ENCODE measurements at places on chromosomes 1 and 21.
A peak's percentile ranks its signal among the peaks of the same experiment; 100 is the strongest.

- DNase-seq, result peak; percentile 28
These were observed 7.7 kb downstream of the ZBTB21 start for GRCh38 chr21:42002421-42002958.

DNA sequence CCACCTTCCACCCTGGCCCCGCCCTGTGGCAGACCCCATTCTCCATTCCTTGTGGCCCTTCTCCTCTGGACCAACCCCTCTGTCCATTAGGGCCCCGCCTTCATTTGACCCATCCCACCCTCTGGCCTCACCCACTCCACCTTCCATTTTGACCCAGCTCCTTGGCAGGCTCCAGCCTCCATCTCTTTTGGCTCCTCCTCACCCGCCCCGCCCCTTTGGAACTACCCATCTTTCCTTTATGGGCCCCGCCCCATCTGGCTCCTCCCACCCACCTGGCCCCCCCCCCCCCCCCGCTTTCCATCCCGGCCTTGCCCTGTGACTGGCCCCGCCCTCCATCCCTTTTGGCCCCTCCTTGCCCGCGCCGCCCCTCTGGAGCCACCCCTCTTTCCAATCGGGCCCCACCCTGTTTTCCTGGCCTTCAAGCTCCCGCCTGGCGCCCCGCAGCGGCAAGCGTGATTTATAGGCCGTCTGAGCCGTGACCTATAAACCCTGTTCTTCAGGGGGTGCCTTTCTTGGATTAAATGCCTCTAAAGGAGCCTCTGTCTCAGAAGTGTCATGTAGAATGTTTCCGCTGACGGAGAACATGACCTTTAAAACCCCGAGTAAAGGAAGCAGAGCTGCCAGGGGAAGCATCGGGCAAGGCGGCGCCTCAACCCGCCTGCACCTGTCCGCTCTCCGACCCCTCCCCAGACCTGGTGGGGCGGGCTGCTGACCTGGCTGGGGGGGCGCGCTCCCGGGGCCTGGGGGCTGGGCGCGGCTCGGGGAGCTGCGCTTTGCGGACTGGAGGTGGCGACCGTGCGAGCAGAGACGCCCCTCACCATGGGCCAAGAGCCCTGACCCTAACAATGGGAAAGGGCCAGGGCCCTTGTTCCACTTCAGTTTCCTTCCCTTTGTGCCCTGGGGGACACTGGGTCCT, 178.0 kb downstream of the CAMTA1 start:
- no peak for DNase-seq

DNA sequence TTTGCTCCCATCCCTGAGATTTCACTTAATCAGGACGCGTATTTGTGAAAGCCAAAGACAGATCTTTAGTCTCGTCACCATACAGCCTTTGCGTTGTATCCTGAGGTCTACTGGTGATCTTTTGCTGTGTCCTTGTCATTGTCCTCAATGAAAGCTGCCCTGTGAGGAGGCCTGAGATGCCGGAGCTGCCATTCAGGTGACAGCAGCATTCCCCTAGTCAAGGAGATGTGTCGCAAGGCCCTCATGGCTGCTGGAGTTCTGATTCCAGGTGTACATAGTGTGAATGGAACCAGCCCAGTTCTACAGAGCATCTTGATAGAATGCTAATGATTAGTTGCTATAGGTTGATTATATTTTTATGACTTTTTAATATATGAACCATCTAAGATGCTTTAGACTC, 24.1 kb downstream of the TTF2 start:
- DNase-seq, result no peak

GRCh38 chr1:16032388-16033102, 10.7 kb downstream of the CLCNKA start:
- peak; percentile 95 for DNase-seq

- DNase-seq, result no peak
These were observed 99.8 kb downstream of the FAF1 start for GRCh38 chr1:50860256-50860655.

DNA sequence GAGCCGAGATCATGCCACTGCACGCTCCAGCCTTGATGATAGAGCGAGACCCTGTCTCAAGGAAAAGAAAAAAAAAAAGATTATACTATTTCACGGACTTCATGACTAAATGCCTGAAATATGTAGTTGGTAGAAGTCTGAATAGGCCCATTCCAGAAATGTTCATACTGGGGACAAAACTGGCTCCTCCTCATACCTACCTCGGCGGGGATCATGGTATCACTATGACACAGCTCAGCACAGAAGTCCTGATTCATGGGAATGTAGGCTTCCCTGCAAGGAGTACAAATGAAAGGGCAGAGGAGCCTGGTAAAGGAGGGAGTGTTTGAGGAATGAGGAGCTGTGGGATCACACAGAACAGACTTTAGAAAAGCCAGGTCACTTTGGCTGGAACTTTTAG, 5.0 kb downstream of the SPATA46 start:
- DNase-seq, result peak; percentile 32

GRCh38 chr1:37794372-37795339, 1.0 kb downstream of the MANEAL start:
- no peak for DNase-seq

GRCh38 chr1:198977909-198978308, 339.1 kb downstream of the PTPRC start:
- DNase-seq, result no peak

DNA sequence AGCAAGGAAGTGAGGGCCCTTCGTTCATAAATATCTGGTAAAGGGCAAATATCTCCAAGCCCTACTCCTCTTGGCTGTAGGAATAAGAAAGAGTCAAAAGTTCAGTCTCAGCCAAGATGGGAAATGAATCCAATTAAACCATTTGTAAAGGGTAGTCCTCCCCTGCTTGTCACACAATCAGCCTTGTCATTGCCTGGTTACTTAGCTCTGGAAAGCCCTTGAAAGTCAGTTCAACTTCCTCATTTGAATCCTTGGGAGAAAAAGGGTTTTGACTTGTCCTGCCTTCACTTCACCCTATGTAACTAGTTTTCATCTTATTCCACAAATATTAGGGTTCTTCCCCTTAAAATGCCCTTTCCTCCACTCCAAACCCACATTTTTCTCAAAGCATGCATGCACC, 100.0 kb downstream of the ELAVL4 start:
- no peak for DNase-seq

DNA sequence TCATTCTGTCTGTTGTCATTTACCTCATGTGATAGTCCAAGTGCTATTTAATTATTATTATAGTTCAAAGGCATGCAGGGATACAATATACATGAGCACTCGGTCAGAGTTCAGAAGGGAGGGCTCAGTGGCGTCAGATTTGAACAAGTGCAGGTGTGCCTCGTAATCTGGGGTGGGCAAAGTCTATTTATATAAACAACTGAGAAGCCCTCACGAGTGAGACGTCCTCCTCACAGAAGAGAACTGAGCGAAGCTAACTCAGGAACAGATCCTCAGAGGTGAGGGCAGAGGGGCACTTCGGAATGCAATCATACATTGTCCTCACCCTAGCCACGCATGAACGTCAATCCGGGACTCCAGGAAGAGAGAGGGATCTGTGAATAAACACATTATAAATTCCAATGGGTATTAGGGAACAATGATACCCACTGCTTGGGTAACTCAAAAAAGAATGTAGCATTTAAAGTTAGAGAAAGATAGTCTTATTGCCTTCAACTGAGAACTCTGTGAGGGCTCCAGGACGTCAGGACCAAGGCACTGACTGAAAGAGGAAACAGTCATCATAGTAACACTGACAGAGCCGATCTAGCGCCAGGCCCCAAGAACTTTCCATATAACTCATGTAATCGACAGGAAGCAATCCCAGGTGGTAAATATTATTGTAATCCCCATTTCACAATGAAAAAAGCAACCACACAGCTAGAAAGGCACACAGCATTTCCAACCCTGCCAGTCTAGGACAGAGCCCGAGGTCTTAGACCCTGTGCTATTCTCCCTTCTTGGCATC, 127.1 kb upstream of the B3GALT2 start:
- DNase-seq, result no peak

DNA sequence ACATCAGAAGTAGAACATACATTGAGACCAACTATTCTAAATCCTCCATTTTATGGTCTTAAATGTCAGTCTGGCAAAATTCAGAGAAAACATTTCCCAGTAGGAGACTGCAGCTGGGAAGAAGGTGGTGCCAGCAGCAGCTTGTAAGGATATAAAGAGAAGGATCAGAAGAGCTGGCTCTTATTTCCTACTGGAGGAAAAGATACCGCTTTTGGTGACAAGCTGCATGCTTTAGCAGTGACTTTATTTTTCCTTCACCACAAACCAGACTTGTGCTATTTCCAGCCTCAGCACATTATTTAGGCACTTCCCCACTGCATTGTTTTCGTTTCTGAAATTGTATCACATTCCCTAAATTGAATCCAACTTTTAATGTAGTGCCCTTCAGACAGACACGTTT, 28.4 kb downstream of the RNF11 start:
- peak; percentile 76 for DNase-seq

DNA sequence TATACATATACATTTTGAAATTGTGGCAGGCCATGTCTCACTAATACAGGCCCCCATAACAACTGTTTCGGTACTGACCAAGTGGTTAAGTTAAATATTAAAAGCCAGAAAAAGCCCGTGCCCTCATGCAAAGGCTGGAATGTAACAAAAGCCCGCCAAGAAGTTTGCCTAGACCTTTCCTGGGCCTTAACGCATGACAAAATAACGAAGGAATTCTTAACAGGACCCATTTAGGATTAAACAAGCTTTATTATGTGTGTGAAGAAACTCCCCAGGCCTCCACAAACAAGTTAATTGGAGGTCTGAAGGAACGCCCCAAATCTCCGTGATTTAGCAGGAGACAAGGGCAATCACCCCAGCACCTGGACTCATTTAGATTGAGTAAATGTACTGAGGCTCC, 42.4 kb downstream of the TNFSF4 start:
- no peak for DNase-seq

DNA sequence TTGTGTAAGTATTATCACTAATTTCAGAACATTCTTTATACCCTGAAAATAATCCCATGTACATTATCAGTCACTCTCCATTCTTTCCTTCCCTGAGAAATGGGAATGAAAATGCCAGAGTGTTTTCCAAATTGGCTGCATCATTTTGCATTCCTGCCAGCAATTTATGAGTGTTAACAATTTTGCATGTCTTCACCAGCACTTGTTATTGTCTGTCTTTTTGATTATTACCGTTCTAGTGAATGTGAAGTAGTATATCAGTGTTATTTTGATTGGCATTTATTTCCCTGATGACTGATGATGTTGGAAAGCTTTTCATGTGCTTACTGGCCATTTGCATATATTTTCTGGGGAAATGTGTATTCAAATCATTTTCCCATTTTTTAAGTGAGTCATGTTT, 71.9 kb downstream of the PCBP3 start:
- no peak for DNase-seq

DNA sequence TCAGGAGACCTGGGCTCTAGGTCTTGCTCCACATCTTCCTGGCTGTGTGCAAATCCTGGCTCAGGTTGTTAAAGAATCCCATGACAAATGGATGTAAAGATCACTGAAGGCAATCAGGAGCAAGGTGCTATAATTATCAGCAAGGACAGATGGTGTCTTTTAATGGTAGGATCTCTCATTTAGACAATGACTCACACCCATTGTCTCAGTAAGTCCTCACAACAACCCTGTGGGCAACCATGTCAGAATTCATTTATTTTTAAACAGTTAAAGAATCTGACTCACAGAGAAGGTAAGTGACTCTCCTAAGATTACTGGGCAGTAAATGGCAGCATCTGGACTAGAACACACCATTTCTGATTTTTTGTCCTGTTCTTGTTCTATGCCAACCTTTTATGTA, 32.8 kb downstream of the RNASEL start:
- DNase-seq, result no peak

GRCh38 chr1:63902844-63903589, 129.2 kb downstream of the ROR1 start:
- DNase-seq, result no peak

DNA sequence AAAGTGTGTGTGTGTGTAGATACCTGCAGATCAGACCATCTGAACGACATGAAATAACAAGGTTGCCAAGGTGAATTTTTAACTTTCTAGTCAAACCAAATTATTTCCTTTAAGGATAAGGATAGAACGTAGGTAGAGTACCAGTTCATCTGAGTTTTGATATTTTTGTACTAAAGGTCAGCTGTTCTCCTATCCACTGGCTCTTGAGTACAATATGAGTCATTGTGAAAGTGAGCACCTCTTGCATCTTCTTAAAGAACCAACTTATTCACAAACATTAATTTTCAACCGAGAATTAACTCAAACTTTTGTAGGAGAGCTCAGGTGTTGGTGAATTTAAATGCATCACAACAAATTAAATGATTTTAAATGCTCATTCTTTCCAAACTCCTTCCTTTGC, 71.5 kb downstream of the IFI44 start:
- no peak for DNase-seq

DNA sequence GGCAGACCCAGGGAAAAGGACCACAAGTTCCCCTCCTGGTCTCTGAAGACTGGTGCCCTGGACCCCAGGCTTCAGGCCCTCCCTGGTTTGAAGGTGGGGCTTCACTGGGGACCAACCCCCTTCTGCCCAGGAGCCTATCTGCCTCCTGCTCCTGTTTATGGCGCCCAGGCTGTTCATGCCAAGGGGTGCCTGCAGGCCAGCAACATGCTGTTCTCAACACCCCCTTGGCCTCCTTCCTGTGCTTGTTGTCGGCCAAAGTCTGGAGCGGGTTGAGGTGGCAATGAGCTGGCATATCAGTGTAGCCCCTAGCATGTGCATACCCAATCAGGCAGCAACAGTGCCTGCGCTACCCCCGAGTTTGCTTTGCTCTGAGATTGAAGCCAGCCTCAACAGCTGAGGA, 46.3 kb downstream of the ATP6V1G3 start:
- no peak for DNase-seq

GRCh38 chr1:1046243-1046642, 26.3 kb downstream of the AGRN start:
- no peak for DNase-seq

GRCh38 chr1:205666372-205667166, 13.7 kb downstream of the SLC45A3 start:
- DNase-seq, result no peak

GRCh38 chr1:107229711-107230110, 88.9 kb downstream of the NTNG1 start:
- DNase-seq, result no peak

GRCh38 chr1:230248016-230248888, 177.9 kb downstream of the PGBD5 start:
- DNase-seq, result no peak

DNA sequence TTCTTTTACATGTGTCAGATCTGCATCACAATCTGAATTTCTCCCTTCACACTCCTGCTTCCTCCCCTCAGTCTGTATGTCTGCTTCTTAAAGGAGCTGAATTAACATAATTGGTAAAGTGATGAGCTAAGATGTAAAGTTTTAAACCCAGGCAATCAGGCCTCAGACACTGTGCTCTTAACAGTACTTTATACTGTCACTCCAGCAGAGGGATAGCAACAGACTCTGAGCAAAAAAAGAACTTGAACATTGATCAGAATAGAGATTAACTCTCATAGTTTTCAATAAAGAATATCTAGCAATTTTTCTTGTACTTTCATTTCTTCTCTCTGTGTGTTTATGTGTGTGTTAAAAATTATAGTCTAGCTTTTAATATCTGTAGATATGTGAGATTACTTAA, 110.3 kb downstream of the DUSP10 start:
- no peak for DNase-seq

DNA sequence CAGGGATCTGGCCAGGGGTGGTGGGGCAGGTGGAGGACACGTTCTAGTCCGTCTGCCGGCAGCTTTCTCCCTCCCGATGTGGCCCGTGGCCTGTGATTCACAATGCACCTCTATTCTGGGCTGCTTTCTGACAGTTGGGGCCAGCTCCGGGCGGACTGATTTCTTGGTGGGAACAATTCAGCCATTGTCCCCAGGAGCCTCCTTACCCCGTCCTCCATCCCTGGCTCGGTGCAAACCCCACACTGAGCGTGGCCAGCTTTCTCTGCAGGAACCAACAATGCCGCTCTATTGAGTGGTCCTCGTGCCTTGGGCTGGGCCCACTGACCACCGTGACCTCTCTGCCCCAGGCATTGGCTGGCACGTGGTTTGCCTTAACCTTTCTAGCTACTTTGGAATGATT, 29.7 kb downstream of the PADI2 start:
- no peak for DNase-seq

Measured in hepatic stellate cell (primary cell).